Skin of body (tissue), 3 donors: ENCODE measurements at places on chromosomes 13 and 19.

DNA sequence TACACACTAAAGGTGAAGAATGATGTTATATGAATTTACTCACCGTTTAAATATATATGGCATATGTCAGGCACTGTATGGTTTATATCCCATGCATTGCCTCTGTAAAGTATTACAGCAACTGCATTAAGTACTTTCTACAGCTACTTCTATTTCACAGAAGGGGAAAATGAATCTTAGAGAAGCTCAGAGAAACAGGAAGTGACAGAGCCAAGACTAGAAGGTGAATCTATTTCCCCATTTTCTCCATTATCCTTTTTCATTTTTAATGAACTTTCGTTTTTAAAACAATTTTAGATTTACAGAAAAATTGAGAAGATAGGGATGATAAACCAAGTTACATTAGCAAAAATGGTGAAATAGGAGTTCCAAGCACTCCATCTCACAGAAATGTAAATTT lies 863.3 kb downstream of the UQCRFS1 start:
- DNase-seq = no peak

- no peak for DNase-seq
Measured at GRCh38 chr19:51121257-51121656, 3.4 kb upstream of the SIGLEC9 start.

- DNase-seq = no peak
Measured at GRCh38 chr19:4624733-4625362, 14.5 kb upstream of the TNFAIP8L1 start.

DNA sequence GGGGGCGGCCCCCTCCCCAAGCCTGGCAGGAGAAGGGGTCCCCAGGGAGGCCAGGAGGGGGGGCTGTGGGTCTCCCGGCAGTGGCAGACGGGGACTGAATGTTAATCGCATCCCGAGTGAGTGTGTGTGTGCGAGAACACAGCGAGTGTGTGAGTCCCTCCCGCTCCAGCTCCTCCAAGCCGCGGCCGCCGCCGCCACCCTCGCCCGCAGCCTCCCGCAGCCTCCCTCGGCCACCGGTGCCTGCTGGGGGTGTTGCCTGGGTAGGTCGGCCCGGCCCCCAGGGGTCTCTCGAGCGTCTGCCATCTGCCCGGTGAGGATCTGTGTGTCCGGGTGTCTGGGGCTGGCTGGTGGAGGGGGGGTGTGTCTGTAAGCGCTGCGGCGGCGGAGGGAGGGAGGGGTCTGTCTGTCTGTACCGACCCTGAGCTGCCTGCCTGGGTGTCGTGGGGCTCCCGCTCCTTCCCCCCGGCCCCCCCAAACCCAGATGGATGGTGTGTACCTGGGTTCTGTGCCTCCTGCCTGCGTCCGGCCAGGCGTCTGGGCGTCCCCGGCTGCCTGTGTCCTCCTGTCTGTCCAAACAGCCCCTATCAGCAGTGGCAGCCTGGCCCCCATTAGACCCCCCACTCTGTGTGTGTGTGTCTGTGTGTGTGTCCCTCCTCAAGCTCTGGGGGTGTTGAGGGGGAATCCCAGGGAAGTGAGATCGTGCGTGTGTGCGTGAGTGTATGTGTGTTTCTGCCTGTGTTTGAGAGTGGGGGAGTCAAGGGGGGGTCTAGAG lies at the start of gene GRIN2D:
Gene GRIN2D (plus strand): TSS at position 110 of the 772 bp plus-strand sequence. CDS start 4,725 bp downstream, outside the sequence.
- no peak for DNase-seq

GRCh38 chr19:21127898-21128297 lies 13.9 kb upstream of the ZNF431 start:
- DNase-seq = no peak

DNA sequence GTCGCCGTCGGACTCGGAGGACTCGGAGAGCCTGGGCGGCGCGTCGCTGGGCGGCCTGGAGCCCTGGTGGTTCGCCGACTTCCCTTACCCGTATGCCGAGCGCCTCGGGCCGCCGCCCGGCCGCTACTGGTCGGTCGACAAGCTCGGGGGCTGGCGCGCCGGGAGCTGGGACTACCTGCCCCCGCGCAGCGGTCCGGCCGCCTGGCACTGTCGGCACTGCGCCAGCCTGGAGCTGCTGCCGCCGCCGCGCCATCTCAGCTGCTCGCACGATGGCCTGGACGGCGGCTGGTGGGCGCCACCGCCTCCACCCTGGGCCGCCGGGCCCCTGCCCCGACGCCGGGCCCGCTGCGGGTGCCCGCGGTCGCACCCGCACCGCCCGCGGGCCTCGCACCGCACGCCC lies 2.5 kb upstream of the GRWD1 start:
- DNase-seq = no peak
